ENCODE measurements at places on chromosomes 5 and 9.

DNA sequence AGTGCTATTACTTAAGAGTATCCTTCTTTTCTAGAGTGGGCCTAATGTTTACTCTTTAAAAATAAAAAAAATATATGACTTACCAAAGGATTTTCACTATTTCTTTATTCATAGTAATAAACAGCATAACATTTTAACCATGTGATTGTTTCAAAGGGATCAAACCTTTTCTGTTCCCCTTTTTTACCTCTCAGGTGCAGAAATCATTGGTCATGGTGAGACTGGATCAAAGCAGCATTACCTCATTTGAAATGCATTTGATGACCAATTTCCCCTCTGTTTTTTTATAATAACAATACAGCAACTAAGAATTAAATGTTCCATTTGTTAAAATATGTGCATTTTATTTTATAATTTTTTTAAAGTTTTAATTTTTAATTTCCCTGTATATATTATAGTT is 598.0 kb upstream of the RGMB start:
- DNase-seq: no peak

- no peak for DNase-seq
Measured at GRCh38 chr5:107990881-107991810, 320.4 kb upstream of the EFNA5 start.

GRCh38 chr5:116303810-116304209 is 219.0 kb downstream of the COMMD10 start:
- DNase-seq: no peak

- no peak for DNase-seq
Measured at GRCh38 chr9:130305381-130305780, 39.8 kb downstream of the HMCN2 start.

GRCh38 chr9:83521411-83521810 is 16.8 kb downstream of the FRMD3 start:
- DNase-seq: no peak

- DNase-seq: no peak
Measured at GRCh38 chr9:77816641-77817341, 168.7 kb upstream of the GNA14 start.

- no peak for DNase-seq
Measured at GRCh38 chr5:73180566-73180965, 7.6 kb downstream of the TMEM174 start.

GRCh38 chr9:136697146-136697820 is 10.0 kb upstream of the AGPAT2 start:
- peak; percentile 8 for DNase-seq

- no peak for DNase-seq
Measured at GRCh38 chr9:69332067-69332685, 7.2 kb downstream of the ENTREP1 start.

DNA sequence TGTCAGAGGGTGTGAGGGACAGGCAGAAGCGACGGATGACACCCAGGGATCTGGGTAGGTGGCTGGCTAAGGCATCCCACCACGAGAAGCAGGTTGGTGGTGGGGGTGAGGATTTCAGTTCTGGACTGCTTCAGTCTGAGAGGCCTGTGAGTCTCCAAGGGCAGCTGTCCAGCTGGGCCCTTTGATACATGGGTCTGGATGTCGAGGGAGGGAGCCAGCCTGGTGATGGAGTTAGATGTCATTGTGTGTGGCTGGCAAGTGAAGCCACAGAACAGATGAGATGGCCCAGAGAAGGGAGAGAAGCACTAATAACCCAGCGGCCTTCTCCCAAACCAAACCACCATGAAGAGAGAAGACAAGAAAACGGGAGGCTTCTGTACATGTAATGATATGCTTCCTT is 11.1 kb downstream of the MED27 start:
- DNase-seq: no peak

GRCh38 chr9:38067859-38068681 is 957 bp downstream of the SHB start:
- peak; percentile 49 for DNase-seq

DNA sequence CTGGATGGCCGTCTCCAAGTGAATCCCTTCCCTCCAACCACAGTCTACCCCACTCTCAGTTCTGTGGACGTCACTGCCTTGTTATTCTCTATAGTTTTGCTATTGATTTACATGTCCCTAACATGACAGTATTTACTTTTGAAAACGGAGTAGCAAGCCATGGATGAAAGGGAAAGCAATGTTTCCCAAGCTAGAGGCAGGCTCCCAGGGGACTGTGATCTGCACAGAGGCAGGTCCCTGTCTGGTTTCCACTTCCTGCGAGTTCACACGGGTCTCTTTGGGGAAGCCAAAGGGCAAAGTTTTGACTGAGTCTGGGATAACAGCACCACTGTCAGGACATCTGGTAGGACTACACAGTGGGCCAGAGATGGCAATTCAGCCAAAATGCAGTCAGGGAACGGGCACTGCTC is 12.7 kb downstream of the C9orf153 start:
- peak; percentile 41 for DNase-seq

DNA sequence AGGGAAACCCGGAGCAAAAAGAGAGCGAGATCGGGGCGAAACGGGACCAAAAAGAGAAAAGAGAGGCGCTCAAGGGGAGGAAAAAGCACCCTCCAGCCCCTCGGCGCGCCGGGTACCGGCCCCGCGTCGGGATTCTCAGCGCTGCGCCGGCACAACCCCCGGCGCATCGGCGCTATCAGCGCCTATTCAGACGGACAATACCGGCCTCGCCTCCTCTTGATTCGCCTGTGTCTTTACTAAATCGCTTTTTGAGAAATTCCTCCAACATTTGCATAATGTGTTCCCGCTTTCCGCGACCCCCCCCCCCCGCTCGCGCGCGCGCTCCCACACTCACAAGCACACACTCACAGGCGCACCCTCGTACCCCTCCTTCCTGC is 578 bp downstream of the LHX6 start:
- DNase-seq: no peak

GRCh38 chr9:37369671-37370070 is 52.8 kb upstream of the GRHPR start:
- no peak for DNase-seq

- no peak for DNase-seq
Measured at GRCh38 chr5:80296121-80296520, 23.7 kb upstream of the SPZ1 start.

GRCh38 chr9:133304158-133304470 is 29.1 kb upstream of the ABO start:
- DNase-seq: no peak

- no peak for DNase-seq
Measured at GRCh38 chr9:105259731-105260612, 15.5 kb downstream of the SLC44A1 start.

DNA sequence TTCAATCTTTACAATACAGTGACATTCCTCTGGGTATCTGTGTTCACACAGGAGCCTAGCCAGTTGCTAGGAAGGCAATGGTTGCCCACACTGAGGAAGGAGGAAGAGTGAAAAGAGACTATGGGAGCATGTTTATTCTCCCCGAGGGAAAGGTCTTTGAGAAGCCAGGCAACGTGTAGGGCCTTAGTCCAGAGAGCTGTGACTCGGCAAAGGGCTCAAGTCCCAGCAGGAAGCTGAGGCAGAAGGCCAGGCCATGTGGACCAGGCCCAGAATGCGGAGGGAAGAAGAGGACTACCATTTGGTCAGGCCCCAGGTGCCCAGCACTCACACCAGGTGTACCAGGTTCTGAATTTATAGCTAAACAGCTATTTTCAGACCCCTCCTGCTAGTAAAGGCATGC is 136.6 kb upstream of the DMAC1 start:
- no peak for DNase-seq

DNA sequence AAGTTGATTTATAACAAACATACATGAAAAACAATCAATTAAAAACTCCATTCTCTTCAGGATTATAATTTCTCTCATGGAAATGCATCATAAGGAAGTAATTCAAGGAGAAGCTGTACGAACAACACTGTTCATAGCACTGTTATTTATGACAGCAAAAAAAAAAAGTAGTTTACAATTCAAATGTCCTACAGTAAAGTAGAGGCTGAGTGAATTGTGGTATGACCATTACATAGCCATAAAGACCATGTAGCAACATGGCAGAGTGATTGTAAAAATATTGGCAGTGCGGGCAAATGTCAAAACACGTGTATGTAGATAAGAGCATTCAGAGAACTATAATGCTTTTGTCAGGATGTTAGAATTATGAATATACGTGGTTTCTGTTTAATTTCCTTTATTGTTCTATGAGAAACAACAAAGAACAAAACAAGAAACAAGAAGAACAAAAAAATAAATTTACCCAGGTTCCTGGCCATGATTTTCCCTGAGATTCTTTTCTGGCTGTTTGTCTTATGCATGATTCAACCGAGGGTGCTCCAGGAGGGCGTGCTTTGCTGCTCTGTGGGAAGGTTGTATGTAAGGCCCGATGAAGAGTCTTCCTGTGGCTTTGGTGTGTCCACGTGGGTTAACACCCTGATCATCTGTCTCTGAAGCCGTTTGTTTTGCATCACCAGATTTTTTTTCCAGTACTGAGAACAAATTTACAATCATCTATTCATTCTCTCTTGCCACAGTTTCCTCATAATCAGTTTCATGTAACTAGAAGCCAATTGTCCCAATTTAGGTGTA is 28.8 kb downstream of the GCNT4 start:
- DNase-seq: no peak

GRCh38 chr9:69542942-69543704 is 129.0 kb downstream of the APBA1 start:
- DNase-seq: peak; percentile 38

DNA sequence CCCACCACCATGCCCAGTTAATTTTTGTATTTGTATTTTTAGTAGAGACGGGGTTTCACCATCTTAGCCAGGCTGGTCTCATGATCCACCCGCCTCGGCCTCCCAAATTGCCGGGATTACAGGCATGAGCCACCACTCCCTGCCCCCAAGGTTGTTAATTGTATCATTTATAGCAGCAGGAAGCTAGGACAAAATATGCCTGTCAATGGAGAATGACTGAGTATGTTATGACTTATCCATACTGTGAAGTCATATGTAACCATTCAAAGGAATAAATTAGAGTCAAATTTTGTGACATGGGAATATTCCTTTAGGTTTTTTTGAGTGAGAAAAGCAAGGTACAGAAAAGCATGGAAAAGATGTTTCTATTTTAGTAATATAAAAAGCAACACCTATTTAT is 3.9 kb upstream of the DAB2 start:
- DNase-seq: no peak

- DNase-seq: no peak
Measured at GRCh38 chr9:110283751-110284150, 27.4 kb upstream of the TXN start.

- no peak for DNase-seq
Measured at GRCh38 chr9:5483306-5483705, 27.0 kb upstream of the PDCD1LG2 start.

GRCh38 chr9:35650341-35651158 is at the start of gene SIT1:
SIT1 (minus strand) TSS chr9:35650931; CDS start chr9:35650853, 78 bp downstream.
- DNase-seq: no peak

DNA sequence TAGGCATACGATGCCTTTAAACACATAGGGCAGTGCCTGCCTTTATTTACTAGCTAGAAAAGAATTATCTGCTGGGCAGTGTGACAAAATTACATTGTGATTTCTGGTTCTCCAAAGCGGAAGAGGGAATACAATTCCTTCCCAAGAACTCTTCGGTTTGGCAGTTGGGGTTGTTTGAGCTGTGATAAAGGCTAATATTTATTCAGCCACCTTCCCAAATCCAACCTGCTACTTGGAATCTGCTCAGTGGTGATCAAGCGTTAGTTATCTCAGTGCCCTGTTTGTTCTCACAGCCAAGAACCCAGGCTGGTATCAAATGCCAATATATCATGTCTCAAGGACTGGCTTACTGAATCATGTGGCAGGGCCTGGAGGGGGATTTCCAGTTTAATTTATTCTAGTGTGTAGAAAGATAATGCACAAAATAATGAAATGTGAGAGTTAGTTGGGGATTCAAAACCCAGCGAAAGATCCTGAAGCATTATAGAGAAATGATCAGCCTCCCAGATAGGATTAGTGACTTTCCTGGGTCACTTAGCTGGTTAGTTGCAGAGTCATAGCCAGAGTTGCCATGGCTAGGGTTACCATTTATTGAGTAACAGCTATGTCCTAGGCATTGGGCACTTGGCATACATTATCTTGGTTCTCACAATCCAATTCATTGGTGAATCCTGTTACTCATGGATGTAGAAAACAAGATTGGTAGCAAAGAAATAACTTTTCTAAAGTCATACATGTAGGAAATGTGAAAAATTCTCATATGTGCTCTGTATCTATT is 457.0 kb upstream of the KLF4 start:
- no peak for DNase-seq

GRCh38 chr5:10593531-10594181 is 29.8 kb downstream of the ANKRD33B start:
- DNase-seq: no peak

DNA sequence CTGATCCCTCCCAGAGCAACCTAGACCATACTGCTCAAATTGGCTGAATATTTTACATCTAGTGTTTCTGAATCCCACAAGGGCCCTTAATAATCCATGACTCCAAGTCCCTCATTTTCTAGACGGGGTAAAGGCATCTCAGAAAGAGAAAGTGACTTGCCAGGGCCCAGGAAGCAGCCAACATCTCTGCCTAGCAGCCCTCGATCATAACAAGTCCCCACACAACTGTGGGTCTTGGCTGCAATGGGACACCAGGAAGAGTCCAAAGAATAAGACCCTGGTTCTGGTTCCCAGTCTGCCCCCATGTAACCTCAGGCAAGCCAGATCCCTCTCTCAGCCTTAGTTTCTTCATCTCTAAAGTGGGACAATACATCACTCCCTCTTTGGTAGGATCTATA is 6.3 kb downstream of the ANXA6 start:
- DNase-seq: no peak

GRCh38 chr9:109387206-109387605 is 66.3 kb upstream of the EPB41L4B start:
- no peak for DNase-seq

GRCh38 chr5:9173281-9174048 is 372.4 kb downstream of the SEMA5A start:
- no peak for DNase-seq

GRCh38 chr5:45109062-45109461 is 300.3 kb downstream of the MRPS30 start:
- DNase-seq: no peak

DNA sequence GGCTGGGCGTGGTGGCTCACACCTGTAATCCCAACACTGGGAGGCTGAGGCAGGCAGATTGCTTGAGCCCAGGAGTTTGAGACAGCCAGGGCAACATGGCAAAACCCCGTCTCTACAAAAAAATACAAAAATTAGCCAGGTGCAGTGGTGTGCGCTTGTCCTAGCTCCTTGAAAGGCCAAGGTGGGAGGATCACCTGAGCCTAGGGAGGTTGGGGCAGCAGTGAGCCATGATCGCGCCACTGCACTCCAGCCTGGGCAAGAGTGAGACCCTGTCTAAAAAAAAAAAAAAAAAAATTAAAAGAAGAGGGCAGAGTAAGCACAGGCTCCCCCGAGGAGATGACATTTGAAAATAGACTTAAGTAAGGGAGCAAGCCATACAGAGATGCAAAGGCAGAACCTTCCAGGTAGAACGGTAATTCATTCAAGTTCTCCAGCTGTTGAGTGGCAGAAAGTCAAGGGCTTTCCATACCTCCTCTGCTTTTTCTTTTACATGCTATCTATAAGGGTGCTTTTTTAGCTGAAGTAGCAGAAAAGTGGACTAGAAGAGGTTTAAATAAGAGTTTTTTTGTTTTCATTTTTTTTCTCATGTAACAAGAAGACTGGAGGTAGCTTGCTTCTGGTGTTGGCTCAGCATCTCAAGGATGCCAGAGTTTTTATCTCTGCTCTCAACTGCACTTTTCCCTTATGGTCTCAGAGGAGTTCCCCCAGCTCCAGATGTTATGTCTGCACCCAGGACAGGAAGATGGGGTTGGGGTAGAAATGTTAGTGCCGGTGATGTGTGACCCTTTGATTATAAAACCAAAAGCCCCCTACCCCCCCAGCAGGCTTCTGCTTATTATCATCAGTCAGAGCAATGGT is 40.8 kb downstream of the ERGIC1 start:
- DNase-seq: no peak

- DNase-seq: peak; percentile 33
Measured at GRCh38 chr5:5492087-5492933, 69.8 kb downstream of the ICE1 start.

All from nephron progenitor cell (in vitro differentiated cells).